ENCODE measurements at places on chromosomes 16 and 17. TPM values are rescaled to one million over a fixed set of nuclear protein-coding genes. Genes with fewer than 3 reads are reported as not detected.

Gene TBC1D3
- not detected for total RNA-seq

Gene MT1X
- 16.9 TPM for total RNA-seq

Gene SPNS3
- total RNA-seq, result not detected

Gene NOTUM
- under 0.01 TPM for total RNA-seq

Gene RASL10B
- total RNA-seq, result 1.5 TPM

Gene SLC4A1
- not detected for total RNA-seq

Gene DNAAF1
- not detected for total RNA-seq

Gene HOXB1
- total RNA-seq, result not detected

Gene KRT28
- not detected for total RNA-seq

Data from uterine smooth muscle cell (primary cell).